NCI-H510A (cell line): ENCODE measurements at places on chromosomes 11 and 22.

- no peak for DNase-seq
These were observed 63.5 kb upstream of the CSNK2A3 start for GRCh38 chr11:11416502-11416901.

DNA sequence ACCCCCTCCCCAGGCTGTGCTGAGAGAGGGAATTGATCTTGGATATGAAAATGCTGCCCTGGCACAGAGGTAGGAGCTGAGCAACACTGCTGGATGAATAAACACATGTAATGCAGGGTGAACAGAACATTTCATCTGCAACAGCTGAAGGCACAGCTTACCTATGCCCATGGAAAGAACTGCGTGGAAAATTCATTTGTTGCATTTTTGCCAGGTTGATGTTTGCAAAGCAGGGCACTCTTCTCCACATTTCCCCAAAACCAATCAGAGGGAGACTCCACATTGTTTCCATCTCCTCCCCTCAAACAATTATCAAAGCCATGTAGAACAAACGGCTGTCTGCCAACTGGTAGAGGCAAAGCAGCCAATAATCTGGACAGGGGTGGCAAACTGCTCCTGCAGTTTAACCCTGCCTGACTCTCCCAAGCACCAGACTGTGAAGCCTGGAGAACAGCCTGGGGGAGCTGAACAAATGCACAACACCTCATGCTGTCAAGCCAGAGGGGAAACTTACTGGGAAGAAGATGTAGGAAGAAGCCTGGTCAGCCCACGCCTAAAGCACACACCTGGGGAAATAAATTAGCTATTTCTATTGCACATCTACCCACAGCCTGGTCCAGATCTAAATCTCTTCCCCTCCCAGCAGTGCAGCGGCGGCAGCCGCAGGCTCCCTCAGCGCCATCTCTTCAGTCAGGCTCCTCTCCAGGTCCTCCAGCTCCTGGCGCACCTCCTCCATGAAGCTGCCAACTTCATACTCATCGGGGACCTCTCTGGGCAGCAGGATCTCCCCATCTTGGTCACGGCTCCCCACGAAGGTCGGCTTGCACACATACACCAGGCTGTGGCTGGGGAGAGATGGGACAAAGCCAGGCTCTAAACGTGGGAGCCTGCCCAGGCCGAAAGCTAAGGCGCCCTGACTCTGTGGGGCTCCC is 44.3 kb downstream of the DKK3 start:
- DNase-seq = no peak

- no peak for DNase-seq
These were observed 104.3 kb downstream of the GAB2 start for GRCh38 chr11:78313181-78313795.

GRCh38 chr11:46800177-46800576 is 45.9 kb downstream of the CKAP5 start:
- no peak for DNase-seq

- DNase-seq = no peak
These were observed 841.8 kb upstream of the TENM4 start for GRCh38 chr11:80282643-80283042.

GRCh38 chr11:14248580-14248981 is 110.4 kb downstream of the RRAS2 start:
- no peak for DNase-seq

GRCh38 chr11:11987503-11988022 is 20.9 kb downstream of the DKK3 start:
- DNase-seq = no peak

- peak; percentile 43 for DNase-seq
These were observed 723 bp downstream of the CCDC89 start for GRCh38 chr11:85685125-85685819.

DNA sequence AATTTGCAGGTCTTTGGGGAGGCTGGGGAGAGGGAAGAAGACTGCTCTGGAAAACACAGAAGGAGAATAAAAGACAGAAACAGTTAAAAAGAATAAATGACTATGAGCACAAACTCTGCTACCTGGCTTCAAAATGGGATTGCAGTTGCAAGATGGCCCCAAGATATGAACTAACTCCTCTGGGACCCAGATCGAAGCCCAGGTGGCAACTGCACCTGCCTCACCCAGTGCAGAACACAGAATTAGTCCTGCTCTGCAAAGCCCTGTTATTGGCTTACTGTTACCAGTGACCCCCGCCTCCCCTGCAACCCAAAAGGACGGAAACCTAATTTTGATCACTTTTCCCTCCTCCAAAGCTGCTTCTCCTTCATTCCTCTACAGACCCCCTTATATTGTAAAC is 35.9 kb upstream of the POU2AF1 start:
- no peak for DNase-seq

DNA sequence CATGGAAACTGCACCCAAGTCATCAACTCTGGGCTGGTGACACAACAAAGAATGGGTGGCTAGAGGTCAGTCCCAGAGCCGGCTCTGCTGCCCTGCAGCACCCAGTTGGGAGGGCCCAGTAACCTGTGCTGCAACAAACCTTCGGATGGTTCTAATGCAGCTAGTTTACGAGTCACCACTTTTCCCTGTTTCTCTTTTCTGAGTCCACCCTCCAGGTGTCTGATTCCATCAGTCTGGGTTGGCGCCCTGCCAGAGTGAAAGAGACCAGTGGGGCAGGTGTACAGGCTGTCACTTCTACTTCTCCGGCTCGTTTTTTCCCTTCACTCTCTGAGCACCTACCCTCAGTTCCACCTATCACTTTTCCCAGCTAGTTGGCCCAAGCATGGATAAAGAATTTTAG is 572.9 kb downstream of the NTM start:
- DNase-seq = peak; percentile 86

DNA sequence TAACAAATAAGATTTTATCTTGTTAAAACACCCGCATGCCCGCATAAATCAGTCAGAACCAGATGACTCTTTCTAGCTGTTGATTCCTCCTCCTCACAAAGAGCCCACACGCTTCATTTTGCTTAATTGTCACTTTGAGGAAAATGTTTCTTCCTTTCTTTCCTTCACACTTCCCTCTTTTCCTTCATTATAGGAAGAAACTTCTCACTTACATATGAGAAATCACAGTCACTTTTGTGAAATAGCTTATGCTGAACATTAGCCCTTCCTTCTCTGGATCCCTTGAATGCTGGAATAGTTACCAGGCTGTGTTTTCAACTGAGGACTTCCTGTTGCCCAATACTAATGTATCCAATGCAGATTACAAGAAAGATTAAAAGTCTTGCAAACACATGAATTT is 5.8 kb downstream of the MS4A6E start:
- DNase-seq = no peak
